Suprapubic skin (tissue), 4 donors: ENCODE measurements at places on chromosomes 1 and 21.

GRCh38 chr1:154829062-154829461 is 41.0 kb downstream of the KCNN3 start:
- H3K27me3 ChIP-seq, result no peaks in the 10 kb centered on the region
- H3K27ac ChIP-seq, result no peak overlapping the region
- H3K4me1 ChIP-seq, result no peaks in the 10 kb centered on the region
- no peaks in the 10 kb centered on the region for H3K36me3 ChIP-seq
- no peak for DNase-seq

DNA sequence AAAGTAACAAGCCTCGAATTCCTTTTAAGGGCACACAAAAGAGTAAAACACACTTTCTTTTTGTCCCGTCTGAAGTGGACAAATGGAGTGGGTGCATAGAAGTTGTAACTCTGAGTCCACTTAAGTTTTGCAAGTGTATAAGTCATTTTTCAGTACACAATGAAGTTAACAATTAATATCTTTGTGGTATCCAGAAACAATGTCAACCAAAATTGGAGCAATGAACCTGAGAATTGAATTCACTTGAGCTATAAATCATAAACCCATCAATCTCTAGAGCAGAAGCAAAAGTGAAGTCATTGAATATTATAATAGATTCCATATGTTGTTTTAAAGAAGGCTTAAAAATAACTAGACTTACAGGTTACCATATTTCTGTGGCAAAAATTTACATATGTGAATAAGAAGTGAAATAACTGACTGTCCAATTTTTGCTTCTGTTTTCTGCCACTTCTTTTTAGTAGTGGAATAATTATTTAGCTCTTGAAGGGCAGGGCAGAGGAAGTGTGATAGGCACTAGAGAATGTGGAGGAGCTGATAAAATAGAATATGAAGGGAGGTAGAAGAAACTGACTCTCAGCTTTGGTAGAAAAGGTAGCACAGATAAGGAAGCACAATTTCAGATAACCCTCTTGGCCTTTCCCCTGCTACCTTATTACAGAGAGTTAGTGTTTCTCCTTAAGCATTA is 73.9 kb upstream of the RGL1 start:
- peaks cover 5% of the 10 kb centered on the region for H3K4me1 ChIP-seq
- H3K36me3 ChIP-seq, result no peaks in the 10 kb centered on the region
- no peak overlapping the region for H3K4me3 ChIP-seq
- H3K27me3 ChIP-seq, result no peaks in the 10 kb centered on the region
- H3K27ac ChIP-seq, result no peak overlapping the region
- no peak for DNase-seq

DNA sequence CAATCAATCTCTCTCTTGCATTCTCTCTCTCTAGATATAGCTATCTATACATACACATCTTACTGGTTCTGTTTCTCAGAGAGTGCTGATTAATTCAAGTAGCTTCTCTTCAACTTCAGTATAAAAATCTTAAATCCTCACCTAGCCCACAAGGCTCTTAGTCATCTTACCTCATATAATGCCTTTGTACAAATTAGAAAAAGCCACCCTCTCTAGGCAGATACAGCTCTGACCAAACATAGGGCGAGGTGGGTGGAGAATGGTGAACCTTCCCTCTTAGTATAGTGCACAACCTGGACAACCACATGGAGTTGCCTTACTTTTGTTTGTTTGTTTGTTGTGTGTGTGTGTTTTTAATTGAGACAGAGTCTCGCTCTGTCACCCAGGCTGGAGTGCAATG is 5.1 kb upstream of the INAVA start:
- DNase-seq, result no peak
- peaks cover 27% of the 10 kb centered on the region for H3K4me1 ChIP-seq
- H3K4me3 ChIP-seq, result no peak overlapping the region

DNA sequence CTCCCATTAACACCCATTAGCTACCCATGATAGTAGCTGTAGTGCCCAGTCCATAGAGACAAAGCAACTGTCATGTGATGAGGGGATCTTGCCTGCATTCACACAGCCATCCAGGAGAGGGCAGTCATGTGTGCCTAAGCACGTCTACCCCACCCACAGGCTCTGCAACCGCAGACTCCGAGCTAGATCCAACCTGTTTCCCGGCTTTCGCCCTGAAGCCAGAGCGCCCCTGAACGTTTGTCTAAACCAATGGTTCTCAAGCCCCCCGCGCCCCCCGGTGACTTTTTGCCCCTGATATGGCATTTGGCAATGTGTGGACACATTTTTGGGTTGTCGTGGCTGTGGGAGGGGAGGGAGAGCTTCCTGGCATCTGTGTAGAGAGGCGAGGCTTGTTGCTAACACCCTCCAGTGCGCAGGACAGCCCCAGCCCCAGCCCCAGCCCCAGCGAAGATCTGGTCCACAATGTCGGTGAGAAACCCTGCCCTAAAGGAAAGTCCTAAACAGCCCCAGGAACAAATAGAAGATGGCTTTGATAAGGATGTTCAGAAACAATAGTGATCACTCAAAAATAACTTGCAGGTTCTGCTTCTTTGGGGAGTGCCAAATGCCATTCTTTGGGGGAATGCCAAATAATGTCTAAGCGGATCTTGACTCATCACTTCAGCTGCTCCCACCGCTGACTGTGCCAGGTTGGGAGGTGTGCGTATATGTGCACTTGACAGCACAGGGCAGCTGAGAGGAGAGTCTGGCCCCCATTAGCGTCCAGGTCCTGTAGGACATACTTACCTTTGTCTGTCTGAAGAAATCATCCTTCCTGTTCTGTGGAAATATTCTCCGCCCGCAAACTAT is 34.5 kb downstream of the SLC44A3 start:
- peak overlapping the region; percentile 80 for H3K27ac ChIP-seq
- H3K4me1 ChIP-seq, result peaks cover 18% of the 10 kb centered on the region
- no peaks in the 10 kb centered on the region for H3K36me3 ChIP-seq
- peak; percentile 93 for DNase-seq
- H3K27me3 ChIP-seq, result no peaks in the 10 kb centered on the region

GRCh38 chr1:94578856-94579255 is 37.3 kb upstream of the F3 start:
- H3K4me3 ChIP-seq, result no peak overlapping the region
- no peak for DNase-seq
- H3K27ac ChIP-seq, result no peak overlapping the region
- no peaks in the 10 kb centered on the region for H3K27me3 ChIP-seq
- H3K36me3 ChIP-seq, result no peaks in the 10 kb centered on the region
- H3K4me1 ChIP-seq, result no peaks in the 10 kb centered on the region

DNA sequence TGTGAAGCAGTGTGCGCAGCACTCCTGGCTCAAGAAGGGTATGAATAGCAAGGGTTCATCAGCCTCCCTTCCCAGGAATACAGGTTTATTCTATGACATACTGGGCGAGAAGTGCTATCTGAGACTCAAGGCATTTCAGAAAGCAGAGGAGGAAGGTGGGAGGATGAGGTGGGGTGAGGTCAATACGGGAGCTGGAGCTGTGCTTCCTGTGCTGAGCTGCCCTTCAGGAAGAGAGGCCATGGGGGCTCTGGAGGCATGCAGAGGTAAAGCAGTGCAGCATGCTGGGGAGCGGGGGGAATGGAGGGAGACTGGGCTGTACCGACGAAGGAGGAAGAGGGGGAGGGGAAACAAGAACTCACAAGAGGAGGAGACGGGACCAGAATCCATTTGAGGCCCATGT is 717.6 kb downstream of the PTPRU start:
- H3K27me3 ChIP-seq, result peaks cover 39% of the 10 kb centered on the region
- no peak for DNase-seq
- no peak overlapping the region for H3K27ac ChIP-seq
- H3K4me3 ChIP-seq, result no peak overlapping the region
- no peaks in the 10 kb centered on the region for H3K4me1 ChIP-seq

DNA sequence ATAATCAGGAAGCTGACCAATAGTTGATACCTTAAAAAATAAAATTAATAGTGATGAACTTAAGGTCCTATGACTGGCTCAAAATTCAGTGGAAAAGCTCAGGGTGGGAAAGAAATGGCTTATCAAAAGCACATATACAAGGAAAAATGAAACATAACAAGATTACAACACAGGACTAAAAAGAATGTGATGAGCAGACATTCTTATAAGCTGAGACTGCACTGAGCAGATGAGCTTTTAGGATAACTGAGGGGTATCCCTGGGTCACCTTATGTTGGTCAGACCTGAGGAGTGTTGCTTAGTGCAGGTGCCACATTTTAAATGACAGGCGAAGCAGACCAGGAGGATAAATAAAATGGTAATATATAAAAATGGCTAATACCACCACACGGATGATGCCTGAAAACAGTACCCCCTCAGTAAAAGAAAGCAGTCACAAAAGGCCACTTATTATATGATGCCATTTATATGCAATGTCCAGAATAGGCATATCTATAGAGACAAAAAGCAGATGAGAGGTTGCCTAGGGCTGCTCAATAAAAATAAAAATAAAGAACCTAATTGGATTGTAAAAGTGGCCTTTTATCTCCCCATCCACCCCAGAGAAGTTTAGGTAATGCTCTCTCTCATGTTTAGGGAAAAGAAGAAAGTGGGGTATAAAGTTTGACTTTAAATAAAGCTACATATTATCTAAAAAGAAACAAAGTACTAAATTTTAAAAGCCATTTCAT is 163.9 kb downstream of the SLC45A1 start:
- peaks cover 22% of the 10 kb centered on the region for H3K4me1 ChIP-seq
- no peaks in the 10 kb centered on the region for H3K27me3 ChIP-seq
- no peaks in the 10 kb centered on the region for H3K36me3 ChIP-seq
- H3K4me3 ChIP-seq, result no peak overlapping the region
- H3K27ac ChIP-seq, result no peak overlapping the region

DNA sequence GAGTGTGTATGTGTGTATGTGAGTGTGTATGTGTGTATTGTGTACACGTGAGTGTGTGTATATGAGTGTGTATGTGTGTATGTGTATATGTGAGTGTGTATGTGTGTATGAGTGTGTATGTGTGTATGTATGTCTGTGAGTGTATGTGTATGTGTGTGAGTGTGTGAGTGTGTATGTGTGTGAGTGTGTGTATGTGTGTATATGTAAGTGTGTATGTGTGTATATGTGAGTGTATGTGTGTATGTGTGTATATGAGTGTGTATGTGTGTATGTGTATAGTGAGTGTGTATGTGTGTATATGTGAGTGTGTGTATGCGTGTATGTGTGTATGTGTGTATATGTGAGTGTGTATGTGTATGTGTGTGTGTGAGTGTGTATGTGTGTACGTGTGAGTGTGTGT is 49.2 kb downstream of the GREM2 start:
- H3K36me3 ChIP-seq, result no peaks in the 10 kb centered on the region
- no peaks in the 10 kb centered on the region for H3K4me1 ChIP-seq
- H3K27ac ChIP-seq, result no peak overlapping the region
- DNase-seq, result no peak

DNA sequence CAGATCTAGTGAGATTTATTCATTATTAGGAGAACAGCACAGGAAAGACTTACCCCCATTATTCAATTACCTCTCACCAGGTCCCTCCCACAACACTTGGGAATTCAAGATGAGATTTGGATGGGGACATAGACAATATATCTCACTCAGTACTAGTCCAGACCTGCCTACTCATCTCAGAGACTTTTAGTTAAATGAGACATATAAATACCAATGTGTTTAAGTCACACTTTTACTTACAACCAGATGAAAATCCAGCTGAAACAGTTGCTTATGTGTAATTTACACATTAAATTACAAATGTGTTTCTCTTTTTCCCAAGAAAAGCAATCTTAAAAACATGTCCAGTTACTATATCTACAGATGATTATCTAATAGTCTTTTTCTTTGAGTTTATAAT is 1145.6 kb downstream of the KCNT2 start:
- no peak for DNase-seq
- no peaks in the 10 kb centered on the region for H3K4me1 ChIP-seq
- H3K27ac ChIP-seq, result no peak overlapping the region
- no peaks in the 10 kb centered on the region for H3K36me3 ChIP-seq

GRCh38 chr1:87044840-87045239 is 130.4 kb downstream of the HS2ST1 start:
- DNase-seq, result no peak
- no peak overlapping the region for H3K4me3 ChIP-seq
- H3K27ac ChIP-seq, result no peak overlapping the region
- no peaks in the 10 kb centered on the region for H3K36me3 ChIP-seq
- H3K4me1 ChIP-seq, result no peaks in the 10 kb centered on the region

GRCh38 chr1:200901350-200901749 is 6.7 kb downstream of the INAVA start:
- no peaks in the 10 kb centered on the region for H3K27me3 ChIP-seq
- H3K4me1 ChIP-seq, result peaks cover 46% of the 10 kb centered on the region
- H3K4me3 ChIP-seq, result no peak overlapping the region
- no peak overlapping the region for H3K27ac ChIP-seq
- H3K36me3 ChIP-seq, result peaks cover 29% of the 10 kb centered on the region

DNA sequence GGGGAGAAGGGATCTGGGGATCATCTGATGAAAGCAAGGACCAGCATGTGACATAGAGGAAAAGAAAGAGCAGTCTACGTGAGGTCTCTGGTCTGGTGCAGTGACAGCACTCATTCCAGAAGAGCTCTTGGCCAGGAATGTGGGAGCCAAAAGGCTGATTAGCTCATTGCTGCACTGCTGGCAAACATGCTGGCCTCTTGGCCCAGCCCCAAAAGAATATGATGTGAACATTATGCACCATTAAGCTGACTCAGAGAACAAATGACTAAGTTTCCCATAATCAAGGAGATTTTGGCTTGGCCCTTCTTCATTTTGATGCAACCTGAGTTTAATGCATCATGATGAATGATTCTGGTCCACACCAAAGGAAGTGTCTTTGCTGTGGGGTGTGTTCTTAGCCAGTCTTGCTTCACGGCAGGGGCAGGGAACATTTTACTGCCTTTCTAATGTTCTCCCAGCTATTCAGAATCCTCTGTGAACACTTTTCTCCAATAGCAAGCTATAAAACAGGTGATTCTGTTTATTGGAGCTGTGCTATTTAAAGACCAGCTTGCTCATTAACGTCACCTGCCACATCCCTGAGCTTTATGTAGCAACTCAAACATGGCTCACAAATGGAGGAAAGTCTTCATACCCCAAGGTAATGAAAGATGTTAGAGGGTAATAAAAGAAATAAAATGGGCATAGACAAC is 55.1 kb downstream of the PCBP3 start:
- H3K4me3 ChIP-seq, result no peak overlapping the region
- H3K36me3 ChIP-seq, result no peaks in the 10 kb centered on the region
- peaks cover 12% of the 10 kb centered on the region for H3K4me1 ChIP-seq
- H3K27ac ChIP-seq, result no peak overlapping the region
- H3K27me3 ChIP-seq, result no peaks in the 10 kb centered on the region

DNA sequence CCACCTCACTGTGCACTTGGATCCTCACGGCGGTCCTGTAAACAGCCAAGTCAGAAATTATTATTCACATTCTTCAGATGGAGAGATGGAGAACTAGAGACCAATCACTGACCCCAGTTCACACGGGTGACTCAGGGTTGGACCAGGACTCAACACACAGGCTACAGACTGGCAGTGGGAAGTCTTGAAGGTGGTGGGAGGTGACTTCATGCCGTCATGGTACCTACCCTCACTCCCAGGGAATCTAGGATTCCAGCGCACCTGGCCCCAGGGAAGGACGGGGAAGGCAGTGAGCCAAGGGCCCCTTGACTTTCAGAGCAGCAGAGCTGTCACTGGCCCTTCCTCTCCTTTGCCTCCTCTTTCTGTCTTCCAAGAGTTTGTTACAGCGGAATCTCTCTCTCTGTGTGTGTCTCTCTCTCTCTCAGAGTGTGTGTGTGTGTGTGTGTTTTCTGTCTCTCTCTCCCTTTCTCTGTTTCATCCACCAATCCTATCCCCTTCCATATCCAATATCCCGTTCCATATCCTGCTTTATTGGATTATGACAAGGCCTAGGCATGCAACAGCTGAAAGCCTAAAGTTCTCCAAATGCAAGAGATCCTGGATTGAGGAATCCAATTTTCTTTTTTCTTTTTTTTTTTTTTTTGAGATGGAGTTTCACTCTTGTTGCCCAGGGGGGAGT is 11.7 kb downstream of the OPTC start:
- DNase-seq, result no peak
- no peak overlapping the region for H3K27ac ChIP-seq
- H3K4me1 ChIP-seq, result peaks cover 23% of the 10 kb centered on the region
- no peaks in the 10 kb centered on the region for H3K36me3 ChIP-seq
- no peak overlapping the region for H3K4me3 ChIP-seq
- no peaks in the 10 kb centered on the region for H3K27me3 ChIP-seq
